Forelimb muscle (tissue), 1 donor: ENCODE measurements at places on chromosomes 4 and X. TPM values are rescaled to one million over a fixed set of nuclear protein-coding genes. Genes with fewer than 3 reads are reported as not detected.

The IL2 gene
- not detected for polyA plus RNA-seq

The KCND1 gene
- polyA plus RNA-seq: 1.2 TPM

The COL4A5 gene
- polyA plus RNA-seq: 14.6 TPM

The PPBP gene
- polyA plus RNA-seq: 2.8 TPM

GRCh38 chr4:141314627-141315026, 93.9 kb downstream of the ZNF330 start:
- DNase-seq: no peak

DNA sequence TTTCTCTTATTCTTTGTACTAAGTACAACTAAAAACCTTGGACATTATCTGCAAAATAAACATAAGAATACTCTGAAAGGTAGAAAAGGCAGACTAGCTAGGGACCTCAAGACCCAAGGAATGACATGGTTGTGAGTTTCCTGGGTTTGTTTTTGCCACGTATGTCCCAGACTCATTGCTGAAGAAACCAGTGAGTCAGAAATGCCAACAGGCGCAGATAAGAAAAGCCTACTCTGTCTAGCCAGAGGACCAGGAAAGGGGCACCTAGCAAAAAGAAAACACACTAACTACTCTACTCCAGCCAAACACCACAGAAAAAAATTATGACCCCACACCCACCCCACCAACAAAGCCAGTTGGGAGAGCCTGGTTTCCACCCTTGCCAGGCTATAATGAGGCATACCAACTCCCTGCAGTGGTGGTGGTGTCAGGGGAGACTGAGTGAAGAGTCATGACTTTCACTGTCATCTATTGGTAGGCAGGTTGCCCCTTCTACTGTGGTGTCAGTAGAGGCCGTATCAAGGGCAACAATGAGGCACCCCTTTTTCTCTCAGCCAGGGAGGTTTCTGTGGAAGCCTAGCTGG, 10.9 kb downstream of the MTMR1 start:
- DNase-seq: no peak

The HPGDS gene
- polyA plus RNA-seq: 5.5 TPM
